ENCODE measurements at places on chromosomes 1 and 21.

- DNase-seq, result no peak
Observed at GRCh38 chr1:67705735-67706453, 20.9 kb downstream of the GADD45A start.

GRCh38 chr1:238487931-238488330 lies 597.2 kb upstream of the ZP4 start:
- DNase-seq, result no peak

DNA sequence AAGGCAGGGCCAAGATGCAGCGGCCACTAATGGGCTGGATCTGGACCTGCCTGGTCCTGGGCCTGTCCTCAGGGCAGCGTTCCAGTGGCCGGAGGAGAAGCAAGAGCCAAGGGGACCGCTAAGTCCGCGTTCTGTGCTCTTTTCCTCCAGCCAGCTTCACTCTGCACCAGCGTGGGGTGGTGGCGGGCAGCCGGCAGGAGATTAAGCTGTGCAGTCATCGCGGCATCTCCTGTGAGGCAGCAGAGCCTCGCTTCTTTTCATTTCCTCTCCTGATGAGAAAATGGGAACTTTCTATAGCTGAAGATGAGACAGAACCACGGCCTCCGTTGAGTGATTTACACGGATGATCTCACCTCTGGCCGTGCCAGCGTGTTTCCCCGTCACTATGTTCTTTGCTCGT lies 43.4 kb downstream of the AJAP1 start:
- DNase-seq, result no peak

- peak; percentile 92 for DNase-seq
Observed at GRCh38 chr1:206579747-206580437, 32.4 kb downstream of the EIF2D start.

GRCh38 chr1:51313268-51313852 lies 17.0 kb downstream of the TTC39A start:
- DNase-seq, result no peak

DNA sequence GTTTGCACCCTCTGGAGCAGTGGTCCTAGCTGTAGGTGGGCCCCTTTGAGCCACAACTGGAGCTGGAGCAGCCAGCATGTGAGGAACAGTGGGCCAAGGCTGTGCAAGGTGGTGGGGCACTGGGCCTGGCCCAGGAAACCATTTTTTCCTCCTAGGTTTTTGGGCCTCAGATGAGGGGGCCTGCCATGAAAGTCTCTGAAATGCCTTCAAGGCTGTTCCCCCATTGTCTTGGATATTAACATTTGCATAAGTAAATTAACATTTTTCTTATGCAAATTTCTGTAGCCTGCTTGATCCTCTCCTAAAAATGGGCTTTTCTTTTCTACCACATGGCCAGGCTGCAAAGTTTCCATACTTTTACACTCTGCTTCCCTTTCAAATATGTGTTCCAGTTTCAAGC lies 212.0 kb downstream of the NTNG1 start:
- DNase-seq, result no peak

- no peak for DNase-seq
Observed at GRCh38 chr1:229191066-229191674, 79.7 kb upstream of the RAB4A start.

GRCh38 chr1:43783096-43783670 lies 75.8 kb downstream of the ST3GAL3 start:
- DNase-seq, result no peak

- DNase-seq, result no peak
Observed at GRCh38 chr1:24973315-24973714, 43.2 kb upstream of the RUNX3 start.
